ENCODE measurements at places on chromosomes 13 and 19.

DNA sequence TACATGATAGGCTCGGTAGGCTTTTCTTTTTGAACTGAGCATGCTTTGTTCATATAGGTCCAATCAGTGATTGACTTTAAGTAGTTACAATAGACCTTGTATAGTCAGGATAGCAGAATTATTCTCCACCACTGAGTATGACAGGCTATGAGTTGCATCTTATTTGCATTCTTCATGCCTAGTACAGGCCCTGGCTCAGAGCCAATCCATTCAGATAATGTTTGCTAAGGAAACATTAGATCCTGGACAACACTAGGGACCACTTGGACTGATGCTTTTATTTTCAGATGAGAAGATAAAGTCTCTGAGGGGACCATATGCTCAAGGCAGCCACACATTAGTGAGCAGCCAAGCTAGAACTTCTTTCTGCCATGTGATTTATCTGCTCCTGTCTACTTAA is 133.9 kb downstream of the KL start:
- DNase-seq = no peak

DNA sequence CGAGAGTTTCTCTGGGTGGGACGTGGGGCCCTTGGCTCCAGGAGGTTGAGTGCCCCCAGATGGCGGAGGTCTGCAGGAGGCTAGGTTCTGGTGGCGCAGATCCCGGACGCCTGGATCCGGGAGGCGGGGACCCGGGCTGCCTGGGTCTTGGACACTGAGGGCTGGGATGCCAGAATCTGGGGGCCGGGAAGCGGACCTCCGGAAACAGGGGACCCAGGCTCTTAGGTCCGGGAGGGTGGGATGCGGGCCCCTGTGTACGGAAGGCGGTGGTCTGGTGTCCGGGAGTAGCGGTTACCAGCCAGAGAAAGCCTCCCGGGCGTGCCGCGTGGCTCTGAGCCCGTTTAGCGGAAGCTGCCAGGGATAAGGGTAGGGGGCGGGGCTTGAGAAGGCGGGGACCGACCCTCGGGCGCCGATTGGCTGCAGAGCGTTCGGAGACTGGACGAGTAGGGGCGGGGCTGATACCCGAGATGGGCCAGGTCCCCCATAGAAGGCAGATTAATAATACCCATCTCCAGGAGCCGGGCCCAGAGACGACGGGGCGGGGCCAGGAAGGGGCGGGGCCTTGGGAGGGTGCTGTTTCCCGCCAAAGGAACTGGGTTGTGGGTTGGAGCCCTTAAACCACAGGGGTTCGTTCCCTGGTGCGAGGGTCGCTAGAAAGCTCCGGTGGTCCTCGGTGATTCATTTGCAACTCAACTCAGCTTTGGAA is at the start of gene SLC1A5:
TSS of gene SLC1A5 (minus strand) at position 333 of the 706 bp plus-strand sequence. CDS start 629 bp downstream, outside the sequence.
- peak; percentile 99 for DNase-seq

- no peak for DNase-seq
Observed at GRCh38 chr13:74651121-74651520, 516.9 kb upstream of the KLF12 start.

DNA sequence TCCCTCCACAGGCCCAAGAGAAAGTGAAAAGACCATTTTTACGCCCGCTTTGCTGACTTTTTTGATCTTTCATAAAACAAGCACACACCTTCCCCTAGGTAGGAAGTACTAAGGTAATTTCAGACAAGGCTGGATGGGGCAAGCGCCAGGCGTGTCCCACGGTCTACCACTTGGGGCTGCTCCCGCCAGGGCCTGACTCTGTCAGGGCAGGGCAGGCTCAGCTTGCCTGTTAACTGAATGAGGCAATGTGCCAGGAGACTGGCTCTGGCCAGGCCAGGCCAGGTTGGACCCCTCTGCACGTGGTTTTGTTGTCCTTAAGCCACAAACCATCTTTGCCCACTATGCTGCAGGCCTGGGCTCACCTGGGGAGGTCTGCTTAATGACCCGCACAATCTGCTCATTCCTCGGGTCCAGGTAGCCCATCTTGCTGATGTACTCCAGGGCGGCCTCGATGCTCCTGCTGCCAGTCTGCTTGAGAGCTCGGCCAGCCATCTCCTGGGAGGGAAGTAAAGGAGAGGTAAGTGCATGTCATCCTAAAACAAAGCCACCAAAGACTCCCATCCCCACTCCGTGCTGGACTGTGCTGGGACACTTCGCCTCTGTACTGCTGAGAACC is 70.4 kb downstream of the LATS2 start:
- DNase-seq = peak; percentile 39

DNA sequence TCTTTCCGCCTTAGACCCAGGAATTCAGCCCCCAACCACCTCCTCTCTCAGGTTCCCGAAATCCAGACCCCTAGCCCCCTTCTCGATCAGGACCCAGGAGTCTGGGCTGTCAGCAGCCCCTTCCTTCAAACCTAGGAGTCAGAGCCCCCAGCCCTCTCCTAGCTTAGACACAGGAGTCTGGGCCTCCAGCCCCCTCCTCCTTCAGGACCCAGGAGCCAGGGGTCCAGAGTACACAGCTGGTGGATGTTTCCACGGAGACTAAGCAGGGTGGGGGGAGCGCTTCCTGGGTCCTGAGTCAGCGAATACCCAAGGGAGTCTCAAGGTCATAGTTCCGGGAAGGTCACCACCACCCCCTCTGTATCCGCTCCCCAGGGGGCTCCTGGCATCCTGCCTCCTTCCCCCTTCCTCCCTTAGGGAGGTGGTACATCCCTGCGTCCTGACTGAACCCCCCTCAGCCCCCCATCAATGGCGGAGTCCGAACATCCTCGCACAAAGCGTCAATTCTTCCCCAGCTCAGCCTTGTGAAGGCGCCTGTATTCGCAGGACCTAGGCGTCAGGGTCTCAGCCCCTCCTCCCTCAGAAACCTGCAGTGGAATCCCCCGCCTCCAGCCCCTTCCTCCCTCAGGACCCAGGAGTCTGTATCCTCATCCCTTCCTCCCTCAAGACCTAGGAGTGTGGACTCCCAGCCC is 4.6 kb downstream of the CADM4 start:
- peak; percentile 77 for DNase-seq

GRCh38 chr13:37313372-37313771 is 207.9 kb upstream of the CSNK1A1L start:
- no peak for DNase-seq

- DNase-seq = no peak
Observed at GRCh38 chr19:9835507-9835949, 410 bp downstream of the PIN1 start.

All from GM23338 (cell line).